ENCODE measurements at places on chromosomes 7 and 10.

- DNase-seq, result no peak
These were observed 225.8 kb downstream of the PARD3 start for GRCh38 chr10:34589275-34589674.

- DNase-seq, result no peak
These were observed 10.2 kb downstream of the KIAA1549 start for GRCh38 chr7:138970952-138971351.

DNA sequence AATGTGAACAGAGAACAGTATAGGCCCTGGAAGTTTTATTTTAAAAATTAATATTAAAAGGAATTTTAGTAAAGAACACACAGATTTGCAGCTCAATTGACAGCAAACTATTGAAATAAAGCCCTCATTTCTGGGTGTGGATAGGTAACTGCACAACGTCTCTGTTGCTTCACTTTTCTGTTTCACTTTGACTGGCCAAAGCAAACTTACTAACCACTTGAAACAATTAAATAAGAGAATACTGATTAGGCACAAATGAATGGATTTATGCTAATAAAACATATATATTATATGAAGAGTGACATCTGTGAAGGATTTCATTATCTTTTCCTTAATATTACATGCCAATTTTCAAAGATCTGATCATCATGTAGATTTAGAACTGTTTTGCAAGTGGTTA lies 11.9 kb downstream of the ZNF804B start:
- DNase-seq, result no peak

GRCh38 chr7:151395036-151395367 lies 14.8 kb downstream of the WDR86 start:
- DNase-seq, result no peak

GRCh38 chr7:25391961-25392587 lies 163.8 kb upstream of the NPVF start:
- DNase-seq, result no peak

DNA sequence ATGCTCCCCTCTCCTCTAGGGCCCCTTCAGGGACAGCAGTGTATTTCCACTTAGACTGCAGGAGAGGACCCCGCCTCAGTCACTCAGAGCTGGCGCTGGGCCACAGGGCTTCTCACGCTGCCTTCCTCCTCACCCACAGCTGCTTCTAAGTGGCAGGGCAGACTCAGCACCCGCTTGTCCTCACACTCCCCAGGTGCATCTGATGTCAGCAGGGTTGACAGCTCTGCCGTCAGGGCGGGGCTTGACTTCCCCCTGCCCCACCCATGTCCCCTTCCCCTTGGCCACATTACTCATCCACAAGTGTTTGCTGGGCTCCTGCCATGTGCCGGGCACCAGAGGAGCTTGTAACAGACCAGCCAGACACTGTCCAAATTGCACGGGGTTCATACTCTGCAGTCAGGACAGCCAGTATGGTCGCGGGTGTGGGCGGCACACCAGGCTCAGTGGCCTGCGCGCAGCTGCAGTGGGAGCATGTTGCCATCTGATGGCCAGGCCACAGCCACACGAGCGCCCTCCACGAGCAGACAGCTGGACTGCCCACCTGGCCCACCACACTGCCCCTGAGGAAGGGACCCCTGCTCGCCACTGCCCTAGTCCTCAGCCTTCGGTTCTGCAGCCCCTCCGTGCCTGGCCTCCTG lies 29.3 kb upstream of the TTYH3 start:
- no peak for DNase-seq

- DNase-seq, result no peak
These were observed 959 bp downstream of the DCLRE1C start for GRCh38 chr10:14952851-14953423.

- no peak for DNase-seq
These were observed 42.8 kb upstream of the PRSS58 start for GRCh38 chr7:142300689-142301088.

GRCh38 chr7:107474104-107474521 lies 4.3 kb downstream of the GPR22 start:
- no peak for DNase-seq

GRCh38 chr10:37713642-37714041 lies 143.8 kb downstream of the ZNF248 start:
- no peak for DNase-seq

- no peak for DNase-seq
These were observed 28.8 kb upstream of the BNIP3 start for GRCh38 chr10:132010483-132010882.

DNA sequence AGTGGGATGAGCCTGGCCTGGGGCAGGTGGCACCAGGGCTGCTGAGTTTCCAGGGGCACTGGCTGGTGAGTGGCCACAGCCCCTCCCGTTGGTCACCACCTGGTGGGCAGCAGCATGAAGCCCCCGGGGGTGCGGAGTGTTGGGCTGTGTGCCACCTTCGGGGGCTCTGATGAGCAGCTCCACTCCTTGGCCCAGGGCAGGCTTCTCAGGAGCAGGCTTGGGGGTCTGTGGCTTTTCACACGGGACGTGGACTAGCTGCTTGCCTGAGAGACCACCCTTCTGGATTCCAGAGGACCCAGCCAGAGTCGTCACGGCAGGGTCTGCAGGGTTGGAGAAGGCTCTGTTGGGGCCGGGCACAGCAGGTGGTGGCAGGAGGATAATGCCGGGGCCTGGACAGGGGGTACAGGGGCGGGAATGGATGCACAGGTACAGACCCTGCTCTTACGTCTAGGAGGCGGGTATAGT lies 193.1 kb downstream of the ADARB2 start:
- no peak for DNase-seq

GRCh38 chr10:6195846-6196245 lies 6.9 kb upstream of the PFKFB3 start:
- no peak for DNase-seq

- DNase-seq, result no peak
These were observed 239.0 kb downstream of the REEP3 start for GRCh38 chr10:63760034-63760707.

DNA sequence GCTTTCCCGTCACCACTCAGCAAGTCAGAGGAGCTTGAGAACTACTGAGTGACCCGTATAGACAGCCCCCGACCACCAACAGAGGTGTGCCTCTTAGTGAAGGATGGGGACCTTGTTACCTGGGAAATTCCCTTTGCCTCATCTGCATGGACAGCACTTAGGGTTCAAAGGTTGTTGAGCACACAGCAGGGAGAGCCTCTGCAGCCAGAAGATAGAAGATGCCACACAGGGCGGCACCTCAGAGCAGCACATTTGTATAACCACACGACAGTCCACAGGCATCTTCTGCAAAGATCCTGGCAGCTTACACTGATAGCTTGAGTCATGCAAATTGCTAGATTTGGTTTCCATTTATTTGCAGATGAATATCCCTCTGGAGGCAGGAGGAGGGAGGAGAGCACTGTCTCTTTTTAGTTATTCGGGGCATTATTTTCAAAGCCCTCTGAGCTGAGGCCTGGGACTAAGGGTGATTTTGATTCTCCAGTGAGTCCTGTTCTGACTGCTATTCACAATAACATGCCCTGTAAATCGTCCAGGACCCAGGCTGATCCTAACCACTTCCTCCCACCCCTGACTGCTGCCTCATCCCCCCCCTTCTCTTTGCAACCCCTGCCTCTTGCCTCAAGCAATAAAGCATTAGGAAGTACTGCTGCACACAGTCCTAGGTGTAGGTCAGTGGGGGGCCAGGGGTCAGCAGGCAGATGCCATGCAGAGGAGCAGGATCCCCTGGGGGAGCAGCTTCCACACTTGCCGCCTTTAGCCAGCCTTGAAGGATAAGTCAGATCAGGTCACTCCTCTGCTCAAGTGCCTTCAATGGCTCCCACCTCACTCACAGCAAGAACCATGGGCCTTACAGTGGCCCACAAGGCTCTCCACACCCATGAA lies 24.6 kb upstream of the INMT start:
- DNase-seq, result no peak

DNA sequence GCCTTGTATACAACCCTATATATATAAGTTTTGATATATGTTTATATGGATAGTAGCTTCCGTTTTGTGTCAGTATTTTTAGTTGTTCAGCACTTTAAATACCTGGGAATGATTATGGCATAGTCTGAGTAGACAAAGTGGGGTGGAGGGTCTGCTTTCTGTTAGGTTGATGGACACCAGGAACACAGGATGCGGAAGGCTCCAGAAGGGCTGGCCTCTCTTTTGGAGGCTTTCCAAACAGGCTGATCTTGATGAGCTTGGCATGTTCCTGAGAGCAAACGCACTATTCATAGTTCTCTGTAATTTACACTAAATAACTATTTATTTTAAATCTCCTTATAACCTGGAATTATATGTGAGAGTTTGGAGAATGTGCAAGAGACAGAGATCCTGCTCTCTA lies 12.7 kb downstream of the AKR1E2 start:
- DNase-seq, result no peak

DNA sequence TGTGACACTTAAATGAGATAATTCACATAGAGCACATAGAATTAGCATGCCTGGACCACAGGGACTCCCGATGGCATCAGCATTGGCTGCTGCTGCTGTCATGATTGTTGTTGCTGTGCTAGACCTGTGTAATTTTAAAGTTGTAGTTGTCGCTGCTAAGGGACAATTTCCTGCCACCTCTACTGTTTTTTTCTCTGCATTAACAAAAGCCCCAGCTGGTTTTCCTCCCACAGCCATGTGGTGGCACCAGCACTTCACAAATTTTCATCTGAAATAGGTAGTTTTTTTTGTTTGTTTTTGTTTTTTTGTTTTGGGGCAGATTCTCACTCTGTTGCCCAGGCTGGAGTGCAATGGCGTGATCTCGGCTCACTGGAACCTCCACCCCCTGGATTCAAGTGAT lies 25.4 kb upstream of the PRXL2A start:
- no peak for DNase-seq

- DNase-seq, result no peak
These were observed 54.9 kb downstream of the ODAD2 start for GRCh38 chr10:27944005-27944404.

DNA sequence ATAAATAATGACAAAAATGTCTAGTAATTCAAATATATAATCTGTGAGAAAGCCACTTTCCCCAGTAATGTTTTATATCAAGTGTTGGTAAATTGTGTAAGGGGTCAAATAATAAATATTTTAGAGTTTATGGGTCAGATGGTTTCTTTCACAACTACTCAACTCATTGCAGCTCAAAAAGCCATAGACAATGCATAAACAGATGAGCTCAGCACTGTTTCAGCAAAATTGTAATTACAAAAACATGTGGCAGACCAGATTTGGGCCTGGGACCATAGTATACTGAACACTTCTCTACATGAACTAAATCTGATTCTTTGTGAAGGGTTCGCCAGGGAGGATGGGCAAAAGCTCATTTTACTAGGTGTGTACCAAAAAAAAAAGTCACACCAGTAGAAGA lies 460.8 kb downstream of the NRG3 start:
- DNase-seq, result no peak

DNA sequence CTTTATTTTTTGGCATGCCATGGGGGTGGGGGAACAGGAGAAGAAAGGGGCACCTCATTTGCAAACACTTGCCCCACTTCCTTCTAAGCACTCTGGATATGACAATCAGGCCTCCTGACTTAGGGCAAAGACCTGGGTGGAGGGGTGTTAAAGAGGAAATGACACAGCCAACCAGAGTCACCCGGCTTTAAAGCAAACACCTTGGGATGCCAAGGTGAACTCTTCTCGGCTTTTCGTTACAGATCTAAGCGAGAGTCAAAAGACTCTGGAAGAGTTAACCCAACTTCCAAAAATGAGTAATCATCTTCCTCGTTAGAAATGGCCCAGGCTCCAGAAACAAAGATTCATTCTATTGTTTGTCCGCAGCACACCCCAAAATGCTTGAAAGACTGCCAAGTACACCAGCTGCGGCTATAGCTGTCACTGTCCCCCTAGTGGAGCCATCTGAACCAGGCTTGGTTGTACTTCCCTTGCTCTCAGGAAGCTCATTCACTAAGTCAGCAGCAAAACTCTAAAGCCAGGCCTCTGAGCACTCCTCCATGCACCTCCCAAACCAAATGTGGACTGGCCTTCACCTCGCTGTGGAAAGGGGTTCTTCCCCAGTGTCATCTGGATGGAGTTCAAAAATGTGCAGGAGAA lies 24.8 kb downstream of the FAM53B start:
- no peak for DNase-seq

- DNase-seq, result no peak
These were observed 41.8 kb downstream of the FGFR2 start for GRCh38 chr10:121556455-121556854.

- DNase-seq, result no peak
These were observed 8.5 kb downstream of the NT5C2 start for GRCh38 chr10:103184615-103185014.

DNA sequence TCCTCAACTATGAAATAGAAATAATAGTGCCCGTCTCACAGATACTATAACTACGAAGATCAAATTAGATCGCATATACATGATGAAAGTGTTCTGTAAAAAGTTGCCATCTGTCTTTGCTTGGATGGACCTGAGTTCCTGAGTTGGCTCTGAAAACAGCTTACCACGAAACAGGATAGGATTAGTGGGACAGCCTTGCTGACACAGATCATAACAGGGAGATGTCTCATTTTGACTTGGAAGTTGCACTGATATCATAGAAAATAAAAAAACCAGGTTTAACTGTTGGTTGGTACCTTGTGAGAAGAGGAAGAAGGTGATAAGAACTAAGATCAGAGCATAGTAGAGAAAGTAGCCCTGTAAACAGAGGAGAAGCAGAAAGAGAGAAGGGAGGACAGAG lies 79.3 kb upstream of the AGBL3 start:
- no peak for DNase-seq

- DNase-seq, result no peak
These were observed 2.5 kb downstream of the NUDT1 start for GRCh38 chr7:2244404-2244995.

DNA sequence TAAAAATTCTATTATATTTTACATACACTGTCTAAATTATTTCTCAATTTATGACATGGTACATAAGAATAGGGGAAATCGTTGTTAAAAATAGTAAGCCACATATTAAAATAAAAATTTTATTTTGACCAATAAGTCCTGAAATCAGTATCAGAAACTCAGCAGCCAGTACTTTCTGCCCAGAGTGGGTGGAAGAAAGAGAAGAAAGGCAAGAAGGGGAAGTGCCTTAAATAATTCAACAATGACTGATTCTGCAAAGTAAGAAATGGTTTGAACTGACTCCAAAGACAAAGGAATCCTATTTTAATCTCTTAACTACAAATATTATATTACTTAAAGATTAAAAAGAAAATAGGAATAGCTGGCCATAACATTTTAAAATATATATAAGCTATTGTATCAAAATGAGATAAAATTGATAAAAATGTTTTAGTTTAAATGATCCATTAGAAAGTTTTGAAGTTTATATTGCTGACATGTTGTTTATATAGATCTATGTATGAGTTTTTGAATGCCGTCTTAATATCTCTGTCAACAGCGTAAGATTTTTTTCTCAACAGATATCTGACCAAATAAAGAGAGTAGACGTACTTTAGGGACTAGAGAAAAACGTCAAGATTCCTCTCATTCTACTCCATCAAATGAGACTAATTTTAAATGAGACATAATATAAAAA lies 30.2 kb upstream of the NRCAM start:
- no peak for DNase-seq

- DNase-seq, result no peak
These were observed 7.4 kb upstream of the APBB1IP start for GRCh38 chr10:26430641-26431163.

GRCh38 chr10:81179324-81179723 lies 641.6 kb downstream of the SH2D4B start:
- DNase-seq, result no peak

Data from NCI-H1417 treated with DMSO at 0.1 percent for 48 hours (cell line).